NCI-H2171 treated with DMSO at 0.1 percent for 48 hours (cell line): ENCODE measurements at places on chromosomes 11 and 22.

DNA sequence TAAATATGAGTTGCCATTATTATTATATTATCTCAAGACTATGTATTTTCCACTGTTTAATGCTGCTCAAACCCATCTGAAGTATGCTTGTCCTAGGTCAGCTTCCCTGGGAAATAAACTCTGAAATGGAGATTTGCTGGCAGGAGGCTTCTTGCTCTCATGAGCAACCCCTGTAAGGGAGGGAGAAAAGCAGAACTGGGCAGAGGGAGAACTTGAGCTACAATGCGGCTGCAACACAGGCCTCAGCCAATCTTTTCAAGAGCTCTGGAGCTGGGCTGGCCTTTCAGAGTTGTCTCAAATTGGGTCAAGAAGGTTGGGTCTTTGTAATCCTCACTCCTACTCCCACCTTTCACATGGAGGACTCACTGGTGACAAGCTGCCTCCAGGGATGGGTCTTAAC is 412.6 kb downstream of the TENM4 start:
- DNase-seq: no peak

GRCh38 chr11:19326499-19326898 is 85.8 kb upstream of the E2F8 start:
- no peak for DNase-seq

DNA sequence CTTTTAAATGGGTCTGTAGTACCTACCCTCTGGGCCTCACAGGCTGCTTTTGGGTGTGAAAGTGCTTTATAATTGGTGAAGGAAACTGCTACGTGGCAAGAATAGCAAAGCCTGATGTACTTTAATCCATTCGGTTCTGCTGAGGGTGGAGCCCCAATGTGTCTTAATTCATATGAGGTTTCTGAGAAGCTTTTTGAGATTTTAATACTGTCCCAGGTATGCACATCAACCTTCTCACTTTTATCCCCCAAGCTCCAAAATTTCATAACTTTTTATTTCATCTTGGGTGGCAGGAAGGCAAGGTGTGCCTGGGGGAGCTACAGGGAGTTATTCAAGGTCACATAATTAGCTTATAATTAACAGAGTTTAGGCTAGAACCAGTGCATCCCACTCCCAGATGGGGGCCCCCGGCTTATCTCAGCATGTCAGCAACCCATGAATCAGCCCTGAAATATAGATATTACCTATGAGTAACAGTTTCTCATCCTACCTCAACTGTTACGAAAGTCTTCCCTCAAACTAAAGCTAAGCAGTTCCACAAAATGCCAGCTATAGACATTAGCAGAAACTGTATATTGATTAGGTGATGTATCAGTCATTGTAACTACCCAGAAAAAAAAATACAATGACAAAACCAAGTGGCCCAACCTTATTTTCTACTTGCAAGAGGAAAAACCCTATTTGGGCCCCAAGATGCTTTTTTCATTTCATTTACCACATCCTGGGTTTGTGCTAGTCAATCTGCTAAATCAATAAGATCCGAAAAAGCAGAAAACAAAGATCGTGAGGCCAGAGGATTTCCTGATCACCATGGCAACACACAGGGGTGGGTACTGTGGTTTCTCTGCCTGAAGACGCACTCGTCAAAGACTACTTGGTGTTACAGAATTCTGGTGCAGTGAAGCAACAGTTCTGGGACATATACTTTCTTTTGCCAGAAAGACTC is 26.7 kb downstream of the CD44 start:
- no peak for DNase-seq

DNA sequence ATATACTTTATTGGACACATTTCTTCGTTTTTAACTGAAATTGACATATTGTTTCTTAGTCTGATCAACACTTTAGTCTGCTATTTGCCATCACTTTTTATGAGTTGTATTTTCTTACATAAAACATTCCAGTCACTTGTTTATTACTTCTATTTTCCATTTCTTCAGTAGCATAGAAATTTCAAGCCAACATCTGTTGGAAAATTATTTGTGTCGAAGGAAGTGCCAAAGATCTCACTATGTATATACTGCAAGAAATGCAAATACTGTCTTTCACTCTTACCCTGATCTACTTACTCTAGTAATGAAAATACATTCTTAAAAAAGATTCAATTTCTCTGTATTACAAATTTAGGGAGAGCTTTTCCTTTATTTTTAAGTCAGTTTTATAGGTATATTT is 105.9 kb downstream of the SLC17A6 start:
- no peak for DNase-seq

GRCh38 chr11:3129181-3129590 is 35.9 kb downstream of the OSBPL5 start:
- DNase-seq: no peak

- no peak for DNase-seq
Observed at GRCh38 chr11:117900121-117900648, 23.7 kb upstream of the FXYD6 start.

- no peak for DNase-seq
Observed at GRCh38 chr11:614623-615503, 887 bp downstream of the IRF7 start.

- no peak for DNase-seq
Observed at GRCh38 chr22:40818192-40818746, 877 bp downstream of the SLC25A17 start.

DNA sequence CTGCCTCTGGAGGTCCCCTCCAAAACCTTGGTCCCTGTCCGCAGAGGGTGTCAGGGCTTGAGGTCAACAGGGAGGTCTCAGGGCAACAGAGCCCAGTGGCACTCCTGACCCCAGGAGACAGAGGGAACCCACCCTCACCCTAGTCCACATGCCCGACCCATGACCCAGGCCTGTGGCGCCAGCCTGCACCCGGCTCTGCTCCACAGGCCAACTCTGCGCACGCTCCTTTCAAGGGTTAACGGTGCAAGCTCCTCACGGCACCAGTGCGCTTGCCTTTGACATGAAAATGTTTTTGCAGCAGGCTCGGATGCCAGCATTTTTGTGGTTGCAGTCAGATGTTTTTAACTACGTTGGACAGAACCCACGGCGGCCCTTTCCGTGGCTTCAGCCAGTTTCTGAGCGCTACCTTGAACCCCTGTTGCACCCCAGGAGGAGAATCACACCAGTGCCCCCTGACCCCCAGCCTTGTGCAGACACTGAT is 68.6 kb downstream of the CDKN1C start:
- no peak for DNase-seq

DNA sequence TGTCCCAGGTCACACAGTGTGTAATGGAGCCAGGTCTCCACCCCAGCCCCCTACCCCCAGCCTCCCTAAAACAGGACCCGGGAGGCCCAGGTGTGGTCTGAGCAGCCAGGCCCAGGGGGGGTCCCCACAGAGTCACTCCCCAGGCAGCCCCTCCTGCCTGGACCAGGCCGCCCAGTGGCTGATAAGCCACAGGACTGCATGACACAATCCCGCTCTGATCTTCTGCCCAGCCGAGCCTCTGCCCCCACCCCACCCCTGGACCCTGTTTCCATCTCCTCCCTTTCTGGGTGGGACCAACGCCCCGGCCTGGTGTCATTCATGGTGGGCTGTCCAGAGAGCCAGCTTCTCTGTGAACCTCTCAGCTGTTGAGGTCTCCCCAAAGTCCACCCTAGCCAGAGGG is 7.8 kb upstream of the LIF start:
- DNase-seq: no peak

DNA sequence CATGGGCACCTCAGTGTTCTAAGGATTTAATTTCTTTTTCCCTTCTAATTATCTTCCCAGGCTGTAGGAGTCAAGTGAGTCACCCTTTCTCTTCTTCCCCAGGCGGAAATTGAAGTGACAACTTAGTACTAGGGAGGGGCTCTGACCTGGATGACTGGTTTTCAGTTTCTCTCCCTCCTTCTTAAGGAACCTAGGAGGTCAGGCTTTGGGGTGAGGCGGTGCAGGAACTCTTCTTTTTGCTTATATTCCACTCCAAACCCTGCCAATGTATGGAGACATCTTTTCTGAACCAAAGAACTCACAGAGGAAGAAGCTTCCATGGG is 12.6 kb downstream of the ZDHHC5 start:
- no peak for DNase-seq

DNA sequence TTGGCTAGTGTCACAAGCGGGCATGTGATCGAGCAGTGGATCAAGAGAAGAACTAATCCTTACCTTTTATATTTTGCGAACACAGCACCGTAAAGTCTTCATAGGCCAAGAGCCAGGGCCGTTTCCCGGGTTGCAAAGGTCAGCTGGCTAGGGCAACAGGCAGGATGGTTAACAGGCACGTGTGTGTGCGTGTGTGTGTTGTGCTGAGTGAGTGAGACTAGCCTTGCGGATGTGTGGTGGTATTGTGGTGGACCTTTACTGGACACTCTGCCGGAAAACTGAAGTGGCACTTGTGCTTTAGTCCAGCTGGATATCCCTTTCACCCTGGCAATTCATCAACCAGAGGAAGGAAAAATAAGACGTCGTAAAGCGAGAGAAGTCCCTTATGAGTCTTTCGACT is 176.7 kb downstream of the BCR start:
- no peak for DNase-seq

GRCh38 chr22:39535357-39535725 is 2.8 kb upstream of the RPS19BP1 start:
- no peak for DNase-seq

DNA sequence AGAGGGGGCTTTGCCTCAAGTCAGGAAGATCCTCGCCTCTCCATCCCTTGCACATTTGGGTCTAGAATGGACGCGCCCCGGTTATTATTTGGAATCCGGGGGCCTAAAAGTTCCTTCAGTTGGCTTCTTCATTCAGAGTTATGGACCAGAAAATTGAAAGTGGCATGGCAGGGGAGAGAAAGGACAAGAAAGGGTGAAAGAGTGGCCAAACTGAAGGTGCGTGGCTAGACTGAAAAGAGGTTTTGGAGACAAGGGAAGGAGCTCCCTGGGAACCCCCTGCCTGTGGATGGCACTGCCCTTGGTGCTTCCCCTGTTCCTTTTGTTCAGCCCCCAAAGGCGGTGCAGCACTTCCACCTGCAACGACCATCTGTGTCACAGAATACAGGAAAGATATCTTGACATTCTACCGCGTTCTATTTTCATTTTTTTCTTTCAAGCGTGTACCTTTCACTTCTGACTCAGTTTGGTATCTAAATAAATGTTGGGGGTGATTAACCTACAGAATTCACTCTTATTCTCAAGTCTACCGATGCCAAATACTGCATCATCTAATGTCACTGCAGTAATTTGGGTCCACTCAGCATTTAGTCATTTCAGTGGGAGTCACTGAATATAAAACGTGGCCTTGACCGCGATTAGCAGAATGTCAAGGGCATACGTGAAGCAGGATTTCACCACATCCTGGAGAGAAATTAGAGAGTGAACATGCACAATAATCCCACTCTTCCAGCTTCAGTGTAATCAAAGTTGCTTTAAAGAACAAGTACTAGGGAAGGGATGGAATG is 88.1 kb upstream of the ARHGAP32 start:
- peak; percentile 28 for DNase-seq

- no peak for DNase-seq
Observed at GRCh38 chr11:70498171-70498571, 99.8 kb downstream of the CTTN start.

GRCh38 chr11:845872-846495 is 3.3 kb downstream of the TSPAN4 start:
- DNase-seq: no peak

GRCh38 chr11:132623511-132623910 is 908.8 kb downstream of the OPCML start:
- no peak for DNase-seq

GRCh38 chr11:119483881-119484371 is 61.0 kb upstream of the THY1 start:
- DNase-seq: no peak

GRCh38 chr22:25878933-25879332 is 136.9 kb downstream of the MYO18B start:
- no peak for DNase-seq

- no peak for DNase-seq
Observed at GRCh38 chr11:125600663-125601062, 8.0 kb downstream of the STT3A start.

DNA sequence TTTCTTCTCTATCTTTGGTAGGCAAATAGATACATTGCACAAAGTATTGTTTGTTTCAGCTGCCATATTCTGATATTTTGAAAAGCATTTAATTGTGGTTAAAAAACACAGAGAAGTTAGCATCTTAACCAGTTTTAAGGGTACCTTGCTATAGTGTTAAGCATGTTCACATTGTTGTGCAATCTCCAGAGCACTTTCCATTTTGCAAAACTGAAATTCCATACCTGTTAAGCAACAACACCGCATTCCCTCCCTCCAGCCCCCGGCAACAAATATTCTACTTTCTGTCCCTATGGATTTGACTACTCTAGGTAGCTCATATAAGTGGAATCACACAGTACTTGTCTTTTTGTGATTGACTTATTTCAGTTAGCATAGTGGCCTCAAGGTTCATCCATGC is 33.9 kb downstream of the CNTF start:
- no peak for DNase-seq

- no peak for DNase-seq
Observed at GRCh38 chr22:48208894-48209293, 1446.4 kb downstream of the TBC1D22A start.

DNA sequence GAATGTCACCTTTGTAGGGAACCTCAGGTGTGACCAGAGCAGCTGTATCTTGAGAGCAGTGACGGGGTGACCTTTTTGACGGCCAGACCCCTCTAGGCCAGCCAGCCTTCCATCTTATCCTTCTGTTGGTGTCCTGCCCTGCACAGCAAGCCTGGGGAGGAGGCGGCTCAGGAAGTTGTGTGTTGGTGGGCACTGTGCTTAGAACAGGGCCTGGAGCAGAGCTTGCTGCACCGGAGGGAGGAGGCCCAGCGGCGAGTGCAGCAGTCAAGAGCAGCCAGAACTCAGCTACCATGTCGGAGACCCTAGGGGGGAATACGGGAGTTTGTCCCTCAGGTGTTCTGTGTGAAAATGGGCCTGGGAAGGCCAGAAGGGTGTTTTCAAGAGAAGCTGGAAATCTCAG is 129.4 kb downstream of the OSBP2 start:
- DNase-seq: no peak

DNA sequence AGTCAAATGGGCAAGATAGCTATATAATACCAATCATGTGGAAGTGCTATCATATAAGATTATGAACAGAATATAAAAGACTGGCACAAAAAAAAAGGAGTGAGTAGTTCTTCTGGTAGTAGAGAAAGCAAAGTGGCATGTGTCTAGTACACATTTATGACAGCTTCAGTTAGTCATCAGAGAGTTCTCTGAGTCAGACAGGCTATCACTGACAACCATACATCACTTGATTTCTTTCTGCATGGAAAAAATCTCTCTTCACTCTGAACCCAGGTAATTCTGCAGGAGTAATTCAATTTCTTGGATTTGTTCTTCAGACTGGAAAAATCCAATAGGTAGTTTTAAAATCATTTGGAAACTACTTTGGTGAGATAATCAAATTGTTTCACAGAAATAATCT is 286.8 kb upstream of the ANO3 start:
- DNase-seq: no peak

GRCh38 chr22:27810609-27811151 is 9.1 kb upstream of the MN1 start:
- DNase-seq: peak; percentile 37
